AG09309 (cell line): ENCODE measurements at places on chromosomes 2 and 18.

DNA sequence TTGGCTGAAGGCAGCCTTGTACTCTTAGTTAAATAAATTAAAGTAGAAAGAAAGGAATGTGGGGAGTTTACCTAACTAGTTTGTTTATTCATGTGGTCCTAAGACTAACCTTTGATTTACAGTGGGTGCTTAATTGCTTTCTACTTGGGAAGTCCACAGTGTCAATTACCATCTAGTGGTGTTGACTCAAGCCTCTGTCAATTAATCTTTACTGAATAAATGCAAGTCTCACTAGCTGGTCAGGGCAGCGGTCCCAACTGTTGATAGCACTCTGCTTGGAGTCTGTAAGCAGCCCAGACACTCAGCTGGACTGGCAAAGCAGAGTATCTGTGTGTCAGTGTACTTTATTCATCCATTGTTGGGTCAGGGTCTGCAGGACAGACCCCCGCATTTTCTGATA, 15.8 kb downstream of the ZNF514 start:
- no peak for DNase-seq

- DNase-seq = no peak
Observed at GRCh38 chr2:110853516-110853915, 121.1 kb downstream of the ACOXL start.

- no peak for DNase-seq
Observed at GRCh38 chr2:68303033-68303901, 16.5 kb downstream of the CNRIP1 start.

- DNase-seq = no peak
Observed at GRCh38 chr2:44362207-44363015, 664 bp downstream of the CAMKMT start.

DNA sequence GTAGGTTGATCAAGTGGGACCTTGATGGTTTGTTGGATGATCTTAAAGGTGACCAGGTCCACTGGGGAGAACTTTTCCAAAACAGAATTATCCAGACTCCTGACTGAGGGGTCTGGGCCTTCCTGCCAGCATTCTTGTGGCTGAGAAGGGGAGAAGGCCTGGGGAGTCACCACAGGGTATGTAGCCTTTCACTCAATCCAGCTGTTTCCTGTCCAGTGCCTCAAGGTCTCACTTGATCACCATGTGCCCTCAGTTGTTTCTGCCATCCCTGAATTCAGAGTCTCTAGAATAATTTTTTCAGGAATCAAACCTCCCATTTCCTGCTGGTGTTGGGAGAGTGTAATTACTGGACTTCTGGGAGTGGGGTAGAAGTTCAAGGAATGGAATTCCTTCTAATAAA, 54.4 kb upstream of the TANC1 start:
- no peak for DNase-seq

DNA sequence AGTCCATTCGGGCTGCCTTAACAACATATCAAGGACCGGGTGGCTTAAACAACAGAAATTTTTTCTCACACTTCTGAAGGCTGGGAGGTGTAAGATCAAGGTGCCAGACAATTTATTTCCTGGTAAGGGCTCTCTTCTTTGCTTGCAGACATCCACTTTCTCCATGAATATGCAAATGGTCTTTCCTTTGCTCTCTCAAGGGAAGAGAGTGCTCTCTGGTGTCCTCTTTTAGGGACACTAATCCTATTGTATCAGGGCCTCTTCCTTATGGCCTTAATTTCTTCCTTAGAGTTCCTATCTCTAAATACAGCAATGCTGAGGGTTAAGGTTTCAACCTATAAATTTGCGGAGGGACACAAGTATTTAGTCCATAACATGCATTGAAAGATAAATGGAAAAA, 770.8 kb downstream of the DSC3 start:
- DNase-seq = no peak
